ENCODE measurements at places on chromosomes 16 and 17. TPM values are rescaled to one million over a fixed set of nuclear protein-coding genes. Genes with fewer than 3 reads are reported as not detected.

RAMP2 gene
- 15.4 TPM for total RNA-seq

CTRL gene
- 0.73 TPM for total RNA-seq

AANAT gene
- not detected for total RNA-seq

BICDL2 gene
- total RNA-seq, result not detected

NPW gene
- total RNA-seq, result not detected

CXCL16 gene
- total RNA-seq, result 3.4 TPM

SLC5A10 gene
- not detected for total RNA-seq

RTN4RL1 gene
- total RNA-seq, result 0.65 TPM

CRISPLD2 gene
- 28.6 TPM for total RNA-seq

ADGRG3 gene
- 0.22 TPM for total RNA-seq

ZSCAN10 gene
- total RNA-seq, result not detected

MED1 gene
- total RNA-seq, result 28.3 TPM

NOTUM gene
- 0.92 TPM for total RNA-seq

CRHR1 gene
- total RNA-seq, result not detected

IGF2BP1 gene
- not detected for total RNA-seq

TAC4 gene
- not detected for total RNA-seq

PYY gene
- total RNA-seq, result not detected

SLC16A13 gene
- total RNA-seq, result 0.57 TPM

YBX2 gene
- total RNA-seq, result 0.84 TPM

SLC38A8 gene
- not detected for total RNA-seq

OR1A1 gene
- total RNA-seq, result not detected

RHBDF2 gene
- total RNA-seq, result 11.5 TPM

PRR35 gene
- total RNA-seq, result not detected

MGAT5B gene
- 0.06 TPM for total RNA-seq

SMIM5 gene
- total RNA-seq, result 0.11 TPM

PAGR1 gene
- total RNA-seq, result 11.3 TPM

KCNH6 gene
- not detected for total RNA-seq

KCNH4 gene
- total RNA-seq, result 0.17 TPM
